Hindlimb muscle (tissue), 1 donor: ENCODE measurements at places on chromosomes 2 and 18.

GRCh38 chr2:231541645-231542044, 11.4 kb upstream of the NMUR1 start:
- no peak for DNase-seq

- DNase-seq = no peak
Observed at GRCh38 chr2:220273082-220273481, 645.7 kb downstream of the SLC4A3 start.

DNA sequence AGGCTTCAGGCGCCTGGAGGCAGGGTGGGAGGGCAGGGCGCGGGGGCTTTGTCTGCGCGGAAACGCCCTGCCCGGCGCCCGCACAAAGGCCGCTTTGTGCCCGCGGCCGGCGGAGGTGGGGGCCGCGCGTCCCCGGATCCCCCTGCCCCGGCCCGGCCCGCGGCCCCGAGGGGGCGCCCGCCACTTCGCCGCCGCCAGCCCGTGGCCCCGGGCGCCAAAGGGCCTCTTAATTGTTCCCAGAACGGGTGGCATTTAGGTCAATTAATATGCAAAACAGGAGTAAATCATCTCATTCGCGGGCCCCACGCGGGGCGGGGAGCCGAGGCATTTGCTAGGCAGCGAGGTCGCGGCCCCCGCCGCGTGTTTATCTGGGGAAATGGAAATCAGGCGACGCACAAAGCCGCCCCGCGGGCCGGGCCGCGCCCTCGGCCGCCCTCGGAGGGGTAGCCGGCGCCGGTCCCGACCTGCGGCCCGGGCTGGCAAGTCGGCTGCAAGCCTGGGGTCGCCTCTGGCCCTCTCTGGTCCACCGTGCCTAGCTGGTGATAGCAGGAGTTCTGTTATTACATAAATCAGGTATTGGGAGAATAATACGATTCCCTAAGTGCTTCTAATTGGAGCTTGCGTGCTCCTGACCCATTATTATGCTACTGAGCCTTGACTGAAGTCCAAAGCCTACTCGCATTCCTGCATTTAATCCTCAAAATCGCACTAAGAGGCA, 148.2 kb upstream of the GLI2 start:
- DNase-seq = no peak

- no peak for DNase-seq
Observed at GRCh38 chr2:33091541-33092123, 144.9 kb downstream of the LTBP1 start.

DNA sequence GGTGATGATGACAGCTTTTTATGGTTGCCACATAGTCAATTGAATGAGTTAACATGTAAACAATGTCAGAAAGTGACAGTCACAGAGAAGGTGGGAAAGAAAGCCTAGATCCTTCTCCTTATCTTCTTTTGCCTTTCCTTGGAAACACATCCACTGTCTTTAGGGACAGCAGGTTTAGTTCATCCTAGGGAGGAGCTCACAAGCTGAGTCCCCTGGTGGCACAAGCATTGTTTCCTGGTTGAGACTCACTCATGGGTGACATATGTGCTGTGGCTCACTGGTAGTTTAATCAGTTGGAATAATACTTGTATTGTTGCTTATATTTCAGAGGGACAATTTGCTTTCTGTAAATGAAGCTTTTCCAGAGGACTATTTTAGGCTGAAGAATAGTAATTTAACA, 598.5 kb downstream of the CNTNAP5 start:
- DNase-seq = no peak

DNA sequence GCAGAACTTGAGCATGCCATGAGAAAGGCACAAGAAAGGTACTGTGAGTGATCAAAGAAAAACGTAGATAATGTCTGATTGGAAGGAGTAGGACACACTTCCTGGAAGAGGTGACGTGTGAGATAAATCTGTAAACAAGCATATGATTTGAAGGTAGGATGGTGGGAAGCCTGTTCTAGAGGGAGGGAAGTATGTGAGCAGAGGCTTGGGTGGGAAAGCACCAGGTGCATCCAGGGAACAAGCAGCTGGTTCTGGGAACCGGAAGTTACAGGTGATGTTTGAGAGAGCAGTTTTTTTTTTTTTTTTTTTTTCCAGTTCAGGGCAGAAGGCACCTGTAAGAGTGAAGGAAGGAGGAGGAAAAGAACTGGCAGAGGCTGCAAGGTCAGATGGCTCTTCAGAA, 116.6 kb upstream of the EFEMP1 start:
- no peak for DNase-seq

- peak; percentile 83 for DNase-seq
Observed at GRCh38 chr2:238596571-238597551, 170.1 kb downstream of the ASB1 start.

DNA sequence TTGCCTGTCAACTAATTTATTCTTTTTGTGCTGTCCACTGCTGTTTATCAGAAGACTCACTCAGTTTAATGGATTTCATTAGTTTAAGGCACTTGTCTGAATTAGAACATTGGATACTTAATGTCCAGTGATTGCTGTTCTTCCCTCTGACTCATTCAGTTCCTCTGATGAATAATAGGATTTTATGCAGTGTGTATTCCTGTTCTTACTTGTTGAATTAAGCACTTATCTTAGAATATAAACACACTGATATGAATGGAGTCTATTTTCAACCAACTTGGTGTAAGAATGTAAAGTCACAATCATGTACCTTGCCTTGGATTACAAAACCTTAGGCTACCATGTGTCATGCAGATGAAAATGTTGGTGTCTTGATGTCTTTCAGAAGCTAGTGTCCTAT, 87.0 kb upstream of the PROKR1 start:
- no peak for DNase-seq
